IMR-90 (cell line): ENCODE measurements at places on chromosomes 4 and X. TPM values are rescaled to one million over a fixed set of nuclear protein-coding genes. Genes with fewer than 3 reads are reported as not detected.

- no peak for DNase-seq
Measured at GRCh38 chr4:12172198-12172973, 743.7 kb upstream of the HS3ST1 start.

- DNase-seq = no peak
Measured at GRCh38 chrX:140975472-140975871, 26.9 kb upstream of the SPANXB1 start.

GRCh38 chr4:86496094-86497080 lies 97.7 kb upstream of the PTPN13 start:
- peak; percentile 57 for DNase-seq

DNA sequence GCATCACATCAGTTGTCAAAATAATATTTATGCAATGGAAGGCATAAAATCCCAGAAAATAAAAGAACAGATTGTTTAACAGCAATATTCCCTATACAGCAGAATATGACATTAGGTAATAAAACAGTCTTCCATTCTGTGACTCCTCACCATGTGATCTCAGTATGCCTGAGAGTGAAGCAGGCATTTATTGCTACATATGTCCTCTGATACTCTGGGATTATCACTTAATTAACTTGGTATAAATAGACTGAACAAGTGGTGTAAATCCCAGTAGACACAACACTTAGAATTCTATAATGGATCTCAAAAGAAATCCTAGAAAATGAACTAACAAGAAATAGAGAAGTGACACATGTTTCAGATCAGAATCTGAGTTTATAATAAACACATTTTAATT lies 841.3 kb downstream of the PDHA2 start:
- DNase-seq = no peak

- no peak for DNase-seq
Measured at GRCh38 chrX:34343001-34343400, 210.9 kb upstream of the FAM47A start.

The GPRIN3 gene
- under 0.01 TPM in 1 of 2 replicates, not detected in the other for total RNA-seq

The AKAP4 gene
- not detected in 2 replicates for total RNA-seq

The SH3RF1 gene
- total RNA-seq = 29.8 and 30.0 TPM in 2 replicates

The SMIM10L2A gene
- under 0.01 TPM in 2 replicates for total RNA-seq

The EDNRA gene
- 6.5 and 7.8 TPM in 2 replicates for total RNA-seq

The GRSF1 gene
- 67.7 and 107 TPM in 2 replicates for total RNA-seq
